ENCODE measurements at places on chromosomes 7 and 10.

- DNase-seq: no peak
Measured at GRCh38 chr7:24896031-24896501, 83.9 kb downstream of the OSBPL3 start.

- DNase-seq: no peak
Measured at GRCh38 chr10:133134411-133135115, 25.5 kb upstream of the KNDC1 start.

DNA sequence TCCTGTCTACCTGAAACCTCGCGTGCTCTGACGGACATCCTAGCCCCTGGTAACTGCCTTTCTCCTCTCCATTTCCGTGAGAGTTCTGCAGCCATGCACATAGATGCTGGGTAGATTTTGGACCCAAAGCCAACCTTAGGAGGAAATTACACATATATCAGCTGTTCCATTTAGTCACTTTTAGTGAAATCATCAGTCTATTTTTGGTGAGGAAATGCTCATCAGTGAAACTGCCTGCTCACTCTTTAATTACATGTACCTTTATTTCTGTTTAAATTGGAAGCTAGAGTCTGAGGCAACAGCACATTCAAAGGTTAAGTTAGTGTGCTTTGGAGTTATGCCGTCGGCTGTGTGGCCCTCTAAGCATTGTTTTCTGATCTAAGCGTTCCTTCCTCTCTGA lies 231.3 kb downstream of the WDR37 start:
- no peak for DNase-seq

- DNase-seq: no peak
Measured at GRCh38 chr7:47389171-47389922, 192.6 kb downstream of the TNS3 start.

- DNase-seq: no peak
Measured at GRCh38 chr7:84701524-84702306, 485.1 kb downstream of the SEMA3D start.

GRCh38 chr7:106060394-106060920 lies 51.7 kb downstream of the SYPL1 start:
- DNase-seq: no peak

GRCh38 chr7:50450590-50451032 lies 461 bp upstream of the FIGNL1 start:
- DNase-seq: no peak

- DNase-seq: no peak
Measured at GRCh38 chr10:127888521-127889312, 4.0 kb downstream of the CLRN3 start.

DNA sequence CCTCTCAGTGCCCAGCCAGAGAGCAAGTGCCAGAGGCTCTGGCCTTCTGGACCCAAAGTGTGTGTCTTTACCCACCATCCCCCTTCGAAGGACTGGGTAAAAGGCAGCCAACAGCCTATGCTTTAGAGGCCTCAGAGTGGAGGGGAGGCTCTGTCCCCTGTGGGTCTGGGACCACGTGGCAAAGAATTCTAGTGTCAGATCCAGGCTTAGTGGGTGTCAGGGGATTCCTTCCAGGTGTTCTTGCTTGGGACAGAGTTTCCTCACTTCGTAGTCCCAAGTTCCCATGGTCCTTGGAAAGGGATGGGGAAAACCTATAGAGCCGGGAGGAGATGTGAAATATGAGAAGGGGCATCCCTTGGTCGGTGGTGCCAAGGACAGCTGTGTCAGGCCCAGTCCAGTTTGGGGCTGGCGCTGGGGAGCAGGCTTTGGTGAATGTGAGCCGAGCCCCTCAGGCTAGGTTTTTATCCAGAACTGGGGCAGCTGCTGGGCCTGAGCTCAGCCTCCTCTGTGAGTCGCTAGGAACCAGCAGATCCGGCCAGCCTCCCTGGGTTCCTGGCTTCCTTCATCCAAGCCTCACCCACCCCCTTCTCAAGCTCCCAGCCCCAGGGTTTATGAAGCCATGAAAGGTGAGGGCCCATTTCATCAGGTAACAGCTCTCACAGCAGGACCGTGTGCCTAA lies 71.2 kb downstream of the C10orf105 start:
- DNase-seq: no peak

GRCh38 chr10:79241990-79242619 lies 105.2 kb upstream of the PPIF start:
- peak; percentile 45 for DNase-seq

GRCh38 chr10:131810805-131811629 lies 89.8 kb upstream of the PPP2R2D start:
- DNase-seq: no peak

GRCh38 chr7:83559887-83560286 lies 89.1 kb downstream of the SEMA3E start:
- no peak for DNase-seq

DNA sequence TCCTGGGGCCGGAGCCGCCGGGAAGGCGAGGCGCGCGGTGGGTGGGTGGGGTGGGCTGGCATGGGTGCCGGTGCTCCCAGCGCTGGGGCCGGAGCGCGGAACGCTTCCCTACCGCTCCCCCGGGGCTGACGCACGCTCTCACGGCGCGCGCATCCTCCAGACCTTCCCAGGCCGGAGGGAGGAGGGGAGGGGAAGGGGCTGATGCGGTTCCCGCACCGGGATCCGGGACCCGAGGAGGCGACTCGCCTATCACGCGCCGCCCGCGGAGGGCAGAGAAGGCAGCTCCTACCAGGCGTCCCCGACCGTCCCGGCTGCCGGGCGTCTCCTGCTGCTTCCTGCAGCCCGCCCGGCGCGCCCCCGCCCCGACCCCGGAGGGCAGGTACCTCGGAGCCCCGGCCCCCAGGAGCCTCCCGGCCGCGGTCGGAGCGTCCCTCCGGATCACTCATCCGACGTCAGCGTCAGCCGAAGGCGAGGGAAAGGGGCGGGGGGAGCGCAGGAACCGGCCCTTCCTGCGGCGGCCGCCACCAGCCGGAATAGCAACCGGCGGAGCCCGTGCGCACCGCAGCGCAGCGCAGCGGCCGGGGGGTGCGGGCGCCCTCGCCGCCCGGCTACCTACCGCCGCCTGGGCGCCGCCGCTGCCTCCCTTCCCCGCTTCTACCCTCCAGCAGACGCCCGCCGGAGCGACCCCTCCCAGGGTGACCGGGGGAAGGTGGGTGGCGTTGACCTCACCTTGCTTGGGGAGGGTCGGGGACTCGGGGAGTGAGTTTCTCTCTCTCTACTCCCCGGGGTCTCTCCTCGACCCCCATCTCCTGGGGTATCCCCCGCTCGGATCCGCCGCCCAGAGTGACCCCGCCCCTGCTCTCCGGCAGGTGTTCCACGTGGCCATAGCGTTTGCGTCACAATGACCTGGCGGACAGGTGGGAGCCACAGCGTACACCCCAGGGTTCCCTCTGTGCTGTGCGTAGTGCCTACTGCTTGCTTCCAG lies at the start of gene ICA1:
Gene ICA1, minus strand, starts transcription at position 457 of the 985 bp plus-strand sequence. CDS start 26,241 bp downstream, outside the sequence.
- DNase-seq: peak; percentile 27

GRCh38 chr10:89085153-89085552 lies 94.6 kb downstream of the FAS start:
- no peak for DNase-seq

DNA sequence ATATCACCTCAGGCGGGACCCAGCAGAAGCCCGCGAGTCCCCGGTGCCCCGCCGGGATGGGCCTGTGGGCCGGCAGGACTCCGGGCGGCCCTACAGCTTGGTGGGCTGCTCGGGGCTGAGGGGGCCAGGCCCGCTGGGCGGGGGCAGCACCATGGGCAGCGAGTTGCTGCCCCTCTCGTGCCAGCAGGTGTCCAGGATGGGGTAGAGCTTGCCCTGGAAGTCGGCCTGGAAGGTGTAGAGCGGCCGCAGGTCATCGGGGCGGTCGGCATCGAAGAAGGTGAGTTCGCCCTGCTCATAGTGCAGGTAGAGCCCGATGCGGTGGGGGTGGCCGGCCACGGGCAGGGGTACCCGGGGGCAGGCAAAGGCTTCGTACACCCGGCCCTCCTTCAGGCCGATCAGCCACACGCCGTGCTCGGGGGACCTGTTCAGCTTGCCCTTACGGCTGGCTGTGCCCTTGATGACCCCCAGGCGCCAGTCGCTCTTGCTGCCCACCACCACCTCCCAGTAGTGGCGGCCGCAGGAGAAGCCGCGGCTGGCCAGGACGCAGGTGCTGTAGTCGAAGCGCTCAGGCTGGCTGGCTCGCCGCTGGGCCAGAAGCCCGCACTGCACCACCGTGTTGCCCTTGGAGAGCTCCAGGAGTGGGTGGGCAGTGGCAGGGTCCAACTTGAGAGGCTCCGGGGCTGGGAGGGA lies 4.3 kb upstream of the NSUN5 start:
- no peak for DNase-seq

DNA sequence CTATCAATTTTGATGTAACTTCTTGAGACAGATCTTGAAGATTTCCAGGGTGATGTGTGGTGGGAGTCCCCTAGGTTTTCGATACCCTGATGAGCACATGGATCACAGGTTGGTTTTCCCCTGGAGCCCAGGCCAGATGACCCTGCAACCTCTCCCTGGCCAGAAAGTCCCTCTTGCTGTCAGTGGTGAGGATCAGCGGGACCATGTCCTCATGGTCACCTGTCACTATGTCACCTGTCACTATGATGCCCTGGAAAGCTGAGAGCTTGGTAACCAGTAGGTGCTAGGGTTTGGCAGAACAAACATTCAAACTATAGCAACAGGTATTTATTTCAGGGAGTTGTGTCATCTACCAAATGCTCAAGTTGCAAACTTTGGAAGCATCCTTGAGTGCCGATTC lies 197.9 kb downstream of the ARHGAP12 start:
- no peak for DNase-seq

- no peak for DNase-seq
Measured at GRCh38 chr10:3780021-3780770, 4.8 kb downstream of the KLF6 start.

GRCh38 chr10:121133901-121134300 lies 282.7 kb downstream of the WDR11 start:
- DNase-seq: no peak

DNA sequence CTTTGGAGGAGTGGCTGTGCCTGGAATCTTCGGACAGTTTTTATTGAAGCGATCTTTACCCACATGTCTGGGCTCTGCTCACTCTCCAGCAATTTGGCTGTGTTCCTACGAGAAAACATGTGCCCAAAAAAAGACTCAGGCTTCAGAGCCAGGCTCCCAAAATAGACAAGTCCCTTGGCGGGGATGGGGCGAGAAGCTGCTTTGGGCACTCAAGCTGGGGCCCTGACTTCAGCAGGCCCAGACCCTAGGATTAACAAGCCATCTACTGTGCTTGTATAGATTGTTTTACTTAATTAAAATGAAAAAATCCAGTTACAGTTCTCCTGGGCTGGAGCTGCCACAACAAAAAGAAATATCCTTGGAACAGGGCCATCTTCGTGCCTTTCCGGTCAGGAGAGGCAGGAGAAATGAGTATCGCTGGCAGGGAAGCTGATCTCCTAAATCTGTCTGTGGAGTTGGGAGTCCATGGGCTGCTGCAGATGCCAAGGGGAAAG lies 51.4 kb upstream of the PDCD4 start:
- no peak for DNase-seq

- DNase-seq: no peak
Measured at GRCh38 chr7:150902078-150903033, 50.0 kb downstream of the AOC1 start.

GRCh38 chr10:59362144-59362958 lies at the start of gene FAM13C:
Gene FAM13C (minus strand): TSS chr10:59362549. CDS start chr10:59362460, 89 bp downstream.
- DNase-seq: no peak

- no peak for DNase-seq
Measured at GRCh38 chr7:128767475-128768110, 8.0 kb downstream of the OPN1SW start.

DNA sequence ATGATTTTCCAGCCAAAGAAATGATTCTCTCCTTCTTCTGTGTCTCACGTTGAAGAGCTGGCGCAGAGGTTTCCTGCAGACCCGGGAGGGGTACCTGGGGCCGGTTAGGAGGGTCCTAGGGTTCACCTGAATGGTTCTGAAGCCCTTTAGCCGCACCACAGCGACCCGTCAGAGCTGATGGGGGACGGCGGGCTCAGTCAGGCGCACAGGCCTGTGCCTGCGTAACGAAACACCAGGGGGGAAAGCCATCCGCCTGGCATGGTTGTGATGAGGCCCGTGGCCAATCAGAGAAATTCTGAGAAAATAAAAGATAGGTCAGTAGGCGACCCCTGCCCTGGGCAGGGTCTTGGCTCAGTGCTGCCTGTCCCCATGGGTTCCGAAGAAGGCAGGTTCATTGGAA lies 35.6 kb downstream of the FAM20C start:
- DNase-seq: no peak

DNA sequence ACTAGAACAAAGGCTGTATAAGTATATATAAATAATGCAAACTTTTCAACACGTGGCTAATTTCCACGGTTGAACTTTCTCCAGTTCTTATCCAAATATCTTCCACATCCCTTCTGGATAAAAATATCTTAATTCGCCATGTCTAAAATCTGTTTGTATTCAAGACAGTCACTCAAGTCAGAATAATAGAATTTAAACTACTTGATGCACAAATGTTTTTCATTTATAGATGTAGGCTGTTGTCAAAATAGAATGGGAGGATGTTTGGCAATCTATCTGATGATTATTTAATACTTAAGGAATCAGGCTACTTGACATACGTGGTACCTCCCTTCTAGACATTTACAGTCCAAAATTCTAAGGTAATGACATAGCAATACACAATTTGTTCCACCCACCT lies 204.3 kb downstream of the TWIST1 start:
- DNase-seq: no peak

- DNase-seq: no peak
Measured at GRCh38 chr10:7314170-7314569, 96.7 kb downstream of the SFMBT2 start.

DNA sequence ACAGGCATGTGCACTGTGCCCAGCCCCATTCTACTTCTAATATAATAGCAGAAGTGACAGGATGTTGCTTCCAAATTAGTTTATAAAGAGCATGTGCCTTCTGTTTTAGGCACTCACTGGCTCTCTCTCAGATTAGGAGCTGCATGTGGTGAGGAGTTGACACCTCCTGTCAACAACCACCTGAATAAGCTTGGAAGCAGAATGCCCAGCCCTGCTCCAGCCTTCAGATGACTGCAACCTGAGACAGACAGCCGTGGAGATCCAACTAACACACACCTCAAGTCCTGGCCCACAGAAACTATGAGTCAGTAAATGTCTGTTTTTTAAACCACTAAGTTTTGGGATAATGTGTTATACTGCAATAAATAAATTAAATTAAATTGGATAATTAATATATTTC lies 54.5 kb downstream of the PARD3 start:
- DNase-seq: no peak

DNA sequence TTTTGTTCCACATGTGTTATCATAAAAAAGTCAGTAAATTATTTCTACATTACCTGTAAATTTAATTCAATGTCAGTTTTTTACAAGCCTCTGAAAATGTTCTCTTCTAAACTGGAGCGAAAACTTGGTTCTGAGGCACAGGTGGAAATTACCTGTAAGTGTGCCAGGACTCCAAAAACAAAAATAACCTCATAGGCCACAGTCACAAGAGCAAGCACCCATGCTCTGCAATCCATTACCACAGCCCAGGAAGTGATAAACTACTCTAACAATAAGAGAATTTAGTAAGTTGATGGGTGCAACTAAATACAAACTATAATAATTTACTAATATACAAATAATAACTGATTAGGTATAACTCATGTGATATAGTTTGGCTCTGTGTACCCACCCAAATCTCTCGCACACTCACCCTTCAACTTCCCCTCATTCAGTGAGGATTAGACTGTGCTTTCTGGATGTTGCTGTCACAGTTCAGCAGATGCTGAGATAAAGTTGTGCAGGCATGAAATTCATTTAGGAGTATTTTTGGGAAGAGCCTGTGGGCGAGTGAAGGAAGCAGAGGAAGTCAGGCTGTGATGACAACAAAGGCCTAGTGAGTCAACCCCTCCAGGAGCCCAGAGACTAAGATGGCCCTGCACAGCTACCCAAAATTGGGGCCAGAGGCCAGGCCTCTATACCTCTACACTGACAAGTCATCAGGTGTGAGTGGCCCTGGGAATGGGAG lies 16.3 kb upstream of the GIMAP6 start:
- no peak for DNase-seq

GRCh38 chr7:32299133-32299702 lies 191.0 kb downstream of the LSM5 start:
- no peak for DNase-seq
